ENCODE measurements at places on chromosomes 6 and 20.

DNA sequence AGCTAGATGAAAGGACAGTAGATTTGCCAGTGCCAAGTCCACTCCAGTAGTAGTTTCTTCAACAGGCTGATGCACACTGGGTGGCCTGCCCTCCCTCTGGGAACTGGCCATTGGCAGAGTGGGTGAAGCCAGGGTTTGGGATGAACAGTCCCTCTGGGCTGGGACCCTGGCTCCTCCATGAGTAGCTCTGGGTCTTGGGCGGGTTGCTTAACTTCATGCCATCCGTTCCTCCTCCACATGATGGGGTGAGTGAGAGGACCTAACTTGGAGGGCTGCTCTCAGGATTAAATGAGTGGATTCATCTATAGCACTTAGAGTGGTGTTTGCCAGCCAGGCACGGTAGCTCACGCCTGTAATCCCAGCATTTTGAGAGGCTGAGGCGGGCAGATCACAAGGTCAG is 47.2 kb downstream of the PLAGL2 start:
- no peak for DNase-seq

- DNase-seq, result no peak
These were observed 50.0 kb upstream of the DTNBP1 start for GRCh38 chr6:15712797-15713196.

DNA sequence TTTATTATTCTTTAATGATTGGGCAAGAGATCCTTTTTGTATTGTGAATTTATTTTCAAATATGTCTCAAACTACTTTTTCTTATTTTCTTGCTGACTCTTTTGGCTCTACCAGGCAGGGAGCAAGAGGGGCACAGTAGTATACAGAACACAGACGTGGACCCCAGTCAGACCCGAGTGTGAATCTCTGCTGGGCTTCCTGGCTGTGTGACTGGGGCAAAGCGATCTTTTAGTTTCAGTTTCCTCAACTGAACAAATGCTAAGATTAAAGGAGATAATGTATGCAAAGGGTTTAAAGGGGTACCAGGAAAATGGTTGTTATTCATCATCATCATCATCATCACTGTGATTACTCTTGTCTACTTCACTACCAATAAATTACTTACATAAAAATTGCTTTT is 317.5 kb downstream of the HIVEP2 start:
- no peak for DNase-seq

DNA sequence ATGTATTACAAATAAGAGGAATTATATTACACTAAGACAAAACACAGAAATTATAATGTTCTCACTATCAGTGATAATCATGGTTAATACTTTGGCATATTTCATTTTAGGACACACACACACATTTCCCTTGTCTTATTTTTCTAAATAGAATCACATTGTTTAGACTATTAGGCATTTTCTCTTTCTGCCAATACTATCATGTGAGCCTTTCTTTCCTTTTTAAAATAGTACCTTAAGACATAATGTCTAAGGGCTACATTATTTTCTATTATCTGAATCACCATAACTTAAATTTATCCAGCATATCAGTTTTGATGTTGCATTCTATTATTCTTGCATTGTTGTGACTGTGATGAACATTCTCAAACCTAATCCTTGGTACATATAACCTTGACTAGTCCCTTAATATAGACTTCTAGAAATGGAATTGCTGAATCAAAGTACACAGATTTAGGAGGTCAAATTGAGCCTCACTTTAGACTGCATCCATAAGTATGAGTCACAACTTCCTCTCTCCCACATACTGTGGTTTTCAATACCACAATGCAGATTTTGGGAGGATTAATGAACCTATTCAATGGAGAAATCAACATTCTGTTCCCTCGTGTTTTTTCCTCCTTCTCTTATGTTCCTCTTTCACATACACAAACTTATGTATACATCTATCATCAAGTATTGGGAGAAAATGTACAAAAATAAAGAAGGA is 212.6 kb downstream of the MOXD1 start:
- no peak for DNase-seq

All from stimulated activated CD8-positive, alpha-beta memory T cell treated with anti-CD3 and anti-CD28 coated beads, Interleukin-7, amount 100 ng/mL, for 1 hour (primary cell).